ENCODE measurements at places on chromosomes 12 and 14. TPM values are rescaled to one million over a fixed set of nuclear protein-coding genes. Genes with fewer than 3 reads are reported as not detected.
A peak's percentile ranks its signal among the peaks of the same experiment; 100 is the strongest.

PLCZ1 gene
- not detected for total RNA-seq

NCOR2 gene
- total RNA-seq: 107 TPM

TSPAN19 gene
- total RNA-seq: not detected

IL23A gene
- total RNA-seq: 10.2 TPM

NID2 gene
- 0.20 TPM for total RNA-seq

MDM1 gene
- total RNA-seq: 23.2 TPM

AICDA gene
- not detected for total RNA-seq

DNA sequence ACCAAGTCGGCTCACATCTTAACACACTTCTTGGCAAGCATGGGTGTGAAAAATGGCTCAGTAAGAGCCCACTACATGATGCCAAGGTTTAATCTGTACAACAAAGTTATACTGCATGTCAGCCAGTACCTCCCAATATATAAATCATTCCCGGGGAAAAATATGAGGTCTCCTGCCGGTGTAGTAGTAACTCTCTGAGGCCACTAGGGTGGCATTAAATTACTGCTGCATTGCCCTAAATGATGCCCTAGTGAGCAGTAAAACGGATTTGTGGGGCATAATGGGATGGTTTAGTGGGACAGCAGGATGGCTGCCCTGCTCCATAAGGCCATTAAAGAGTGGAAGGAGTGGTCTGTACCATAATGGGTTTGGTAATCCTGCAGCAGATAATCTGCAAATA lies 267.7 kb downstream of the MED13L start:
- DNase-seq: no peak

- DNase-seq: no peak
Observed at GRCh38 chr12:87150969-87151662, 878.1 kb downstream of the C12orf50 start.

DNA sequence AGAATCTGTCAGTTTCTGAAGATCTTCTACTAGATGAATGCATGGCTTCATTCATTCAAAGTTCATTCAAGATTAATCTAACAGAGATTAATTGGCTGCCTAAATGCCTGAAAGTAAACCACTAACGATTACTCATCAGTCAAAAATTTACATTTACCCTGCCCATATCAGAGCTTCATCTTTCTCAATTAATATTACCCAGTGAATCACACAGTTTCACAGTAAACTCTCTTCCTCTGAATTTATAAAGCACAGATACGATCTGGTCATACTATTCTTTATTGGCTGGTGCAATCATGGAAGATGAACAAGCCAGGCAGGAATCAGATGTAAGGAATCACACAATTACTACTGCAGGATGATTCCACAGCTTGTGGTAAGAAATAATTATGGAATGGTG lies 377.7 kb downstream of the SLC16A7 start:
- no peak for DNase-seq

- DNase-seq: peak; percentile 51
Observed at GRCh38 chr14:106039400-106039799, 513.0 kb downstream of the TMEM121 start.

- peak; percentile 67 for DNase-seq
Observed at GRCh38 chr12:12723681-12724420, 6.7 kb downstream of the CDKN1B start.

GRCh38 chr14:74176400-74176793 lies 62.9 kb upstream of the VSX2 start:
- no peak for DNase-seq

DNA sequence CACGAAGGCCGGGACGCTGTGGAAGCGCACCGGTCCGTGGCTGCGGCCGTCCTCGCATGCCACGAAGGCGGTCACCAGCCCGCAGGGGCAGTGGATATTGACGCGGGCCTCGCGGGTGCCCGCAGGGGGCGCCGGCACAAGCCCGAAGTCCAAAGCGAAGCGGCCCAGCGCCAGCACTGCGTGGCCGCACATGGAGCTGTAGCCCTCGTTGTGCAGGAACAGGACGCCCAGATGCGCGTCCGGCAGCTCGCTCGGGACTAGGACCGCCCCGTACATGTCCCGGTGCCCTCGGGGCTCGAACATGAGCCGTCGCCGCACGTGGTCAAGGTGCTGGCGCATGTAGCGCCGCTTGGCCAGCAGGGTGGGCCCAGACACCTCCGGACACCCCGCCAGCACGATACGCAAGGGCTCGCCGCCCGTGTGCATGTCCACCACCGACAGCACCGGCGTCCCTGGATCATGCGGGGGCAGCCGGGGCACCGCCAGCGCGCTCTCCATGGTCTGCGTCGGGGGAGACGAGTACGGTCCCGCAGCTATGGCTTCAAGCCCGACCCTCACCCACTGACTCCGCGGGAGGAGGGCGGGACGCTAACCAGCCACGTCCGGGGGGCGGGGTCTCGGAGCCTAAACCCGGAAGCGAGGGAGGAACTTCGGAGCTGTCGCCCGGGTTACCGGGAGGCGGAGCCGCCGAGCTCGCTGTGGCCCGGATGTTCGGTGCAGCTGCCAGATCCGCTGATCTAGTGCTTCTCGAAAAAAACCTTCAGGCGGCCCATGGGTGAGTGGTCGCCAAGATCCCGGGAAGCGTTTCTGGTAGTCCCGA lies at the start of the genes JKAMP and L3HYPDH:
Gene JKAMP, plus strand, starts transcription at position 699 of the 820 bp plus-strand sequence. Its CDS starts 73 bp downstream, at position 772.
Gene L3HYPDH, minus strand, starts transcription at position 590 of the 820 bp plus-strand sequence. Its CDS starts 92 bp downstream, at position 498.
- peak; percentile 98 for DNase-seq

GRCh38 chr12:124543052-124543589 lies 24.3 kb downstream of the NCOR2 start:
- DNase-seq: no peak

DNA sequence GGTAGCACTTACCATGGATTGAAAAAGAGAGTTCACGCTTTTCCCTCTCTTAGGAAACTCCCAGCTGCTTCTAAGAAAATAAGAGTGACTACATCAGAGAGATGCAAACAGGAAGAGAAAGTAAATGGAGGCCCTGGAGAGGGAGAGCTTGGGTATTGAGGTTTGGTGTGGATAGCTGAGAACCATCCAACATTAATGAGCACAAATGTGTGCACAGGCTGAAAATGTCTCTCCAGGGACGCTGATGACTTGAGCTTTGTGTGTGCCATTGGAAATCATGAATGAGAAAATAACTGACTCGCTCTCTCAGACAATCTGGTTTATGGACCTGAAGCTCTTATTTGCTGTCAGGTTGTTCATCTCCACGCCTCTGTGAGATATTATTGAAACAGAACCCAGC lies 318.8 kb downstream of the NRXN3 start:
- no peak for DNase-seq

DNA sequence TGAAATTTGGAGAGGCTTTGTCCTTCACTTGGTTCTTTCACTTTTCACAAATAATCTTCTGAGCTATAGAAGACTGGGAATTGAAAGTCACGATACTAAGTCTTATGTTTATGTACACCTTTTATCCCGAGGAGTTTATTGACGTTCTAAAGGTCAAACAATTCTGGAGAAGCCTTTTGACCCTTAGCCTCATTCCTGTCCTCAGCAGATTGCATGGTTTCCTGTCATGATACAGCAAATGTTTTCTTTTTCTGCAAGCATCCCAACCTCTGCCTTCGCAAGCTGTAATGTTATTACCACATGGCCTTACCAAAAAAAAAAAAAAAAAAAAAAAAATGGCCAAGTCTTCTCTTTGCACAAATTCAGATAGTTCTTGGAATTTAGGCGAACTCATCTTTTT lies 411.7 kb upstream of the FLRT2 start:
- DNase-seq: no peak

GRCh38 chr14:34055157-34055950 lies 104.5 kb upstream of the EGLN3 start:
- no peak for DNase-seq

DNA sequence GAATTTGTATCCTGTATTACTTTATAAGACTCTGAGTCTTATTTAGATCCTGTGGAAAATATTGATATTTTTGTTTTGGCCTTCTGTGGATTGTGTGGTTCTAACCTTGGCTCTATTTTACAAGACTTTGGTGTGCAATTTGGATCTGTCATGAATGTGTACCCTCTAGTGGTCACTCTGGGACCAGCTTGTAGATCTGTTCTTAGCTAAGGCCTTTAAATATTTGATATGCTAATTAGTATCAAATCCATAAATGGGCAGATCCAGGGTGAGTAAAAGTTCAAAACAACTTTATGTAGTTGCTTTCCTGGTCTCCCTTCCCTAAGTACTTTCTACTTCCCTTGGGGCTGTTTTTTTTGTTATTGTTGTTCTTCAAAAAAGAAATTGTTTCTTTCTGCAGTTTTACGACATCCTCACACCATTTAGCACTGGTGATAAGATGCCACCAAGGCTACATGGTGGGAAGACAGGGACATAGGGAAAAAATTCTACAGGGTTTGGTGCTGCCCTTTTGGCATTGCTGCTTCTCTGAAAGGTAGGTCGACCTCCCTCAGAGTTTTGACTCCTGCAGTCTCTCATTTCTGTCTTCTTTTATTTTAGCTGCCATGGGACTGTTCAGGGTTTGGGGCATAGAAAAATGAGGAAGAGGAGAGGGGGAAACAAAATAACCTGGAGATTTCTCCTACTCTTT lies 238.5 kb downstream of the GPHN start:
- no peak for DNase-seq

DNA sequence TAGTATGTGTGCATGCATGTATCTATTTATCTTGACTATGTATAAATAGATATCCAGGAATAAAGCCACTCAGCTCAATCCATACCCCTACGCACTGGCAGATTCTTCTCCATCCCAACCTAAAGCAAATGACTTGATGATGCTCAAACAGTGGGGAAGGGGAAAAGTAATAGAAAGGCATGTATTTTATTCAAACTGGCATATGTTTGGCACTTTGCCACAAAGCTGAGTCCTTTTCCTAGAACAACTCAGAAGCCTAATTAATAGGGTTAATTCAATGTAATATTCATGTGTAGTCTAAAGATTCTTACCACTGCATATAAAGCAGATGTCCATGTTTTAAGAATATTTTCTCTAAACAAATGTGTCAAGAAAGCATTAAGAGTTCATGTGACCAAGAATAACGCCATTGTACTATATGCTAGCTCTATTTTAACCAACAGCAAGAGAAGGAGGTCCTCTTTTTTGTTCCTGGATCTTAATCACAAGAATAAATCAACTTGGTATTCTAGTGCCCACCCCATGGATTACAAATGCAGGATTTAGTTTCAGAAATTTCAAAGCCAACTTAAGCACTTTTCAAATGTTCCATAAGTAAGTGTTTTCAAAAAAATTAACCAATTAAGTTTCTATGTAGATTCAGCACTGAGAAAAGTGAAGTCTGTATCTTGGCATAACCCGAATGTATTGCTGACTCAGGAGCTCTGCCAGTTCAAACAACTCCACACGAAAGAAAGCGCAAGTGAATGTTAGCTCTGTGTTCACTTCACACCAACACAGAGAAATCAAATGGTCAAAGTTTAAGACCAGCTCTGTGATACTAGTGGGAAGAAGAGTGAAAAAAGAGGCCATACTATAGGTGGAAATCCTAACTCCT lies 233.6 kb downstream of the MED13L start:
- DNase-seq: no peak

GRCh38 chr12:105400227-105400626 lies 69.7 kb downstream of the C12orf75 start:
- no peak for DNase-seq

DNA sequence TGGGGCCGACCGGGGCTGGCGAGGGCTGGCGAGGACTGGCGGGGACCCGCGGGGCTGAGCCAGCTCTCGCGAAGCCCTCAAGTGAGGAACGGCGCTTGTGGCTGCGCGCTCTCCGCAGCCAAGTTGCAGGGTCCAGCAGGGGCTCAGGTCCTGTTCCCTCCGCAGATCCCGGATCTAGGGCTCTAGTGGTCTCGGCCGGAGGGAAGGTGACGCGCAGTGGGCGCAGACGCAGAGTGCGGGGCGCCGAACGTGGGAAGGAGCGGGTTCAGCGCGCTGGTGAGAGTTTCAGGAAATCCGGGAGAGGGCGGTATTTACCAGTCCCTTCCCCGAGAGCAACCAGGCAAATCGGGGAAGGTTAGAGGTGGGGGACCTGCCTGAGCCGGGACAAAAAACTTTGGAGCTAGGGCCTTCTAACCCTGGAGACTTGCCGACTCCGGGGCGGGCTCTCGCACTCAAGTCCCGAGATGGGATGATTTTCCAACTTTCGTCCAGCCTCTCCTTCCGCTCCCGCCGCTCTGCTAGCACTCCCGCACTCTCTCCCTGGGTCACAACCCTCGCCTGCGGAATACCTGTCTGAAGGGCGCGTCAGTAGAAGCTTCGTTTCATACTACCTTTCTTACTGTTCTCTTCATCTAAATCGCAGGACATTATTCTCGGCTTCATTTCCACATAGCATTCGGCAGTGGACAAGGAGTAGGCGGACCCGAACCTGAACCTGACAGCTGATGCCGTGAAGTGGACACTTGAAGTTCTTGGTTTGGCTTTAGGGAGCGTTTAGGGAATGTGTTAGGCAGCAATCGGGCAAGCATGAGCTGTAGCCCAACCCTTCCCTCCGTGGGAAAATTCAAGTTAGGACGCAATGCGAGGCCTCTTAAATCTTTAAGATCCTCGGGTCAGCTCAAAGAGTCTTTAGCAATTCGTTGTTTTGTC lies 13.6 kb upstream of the PAX9 start:
- no peak for DNase-seq

DNA sequence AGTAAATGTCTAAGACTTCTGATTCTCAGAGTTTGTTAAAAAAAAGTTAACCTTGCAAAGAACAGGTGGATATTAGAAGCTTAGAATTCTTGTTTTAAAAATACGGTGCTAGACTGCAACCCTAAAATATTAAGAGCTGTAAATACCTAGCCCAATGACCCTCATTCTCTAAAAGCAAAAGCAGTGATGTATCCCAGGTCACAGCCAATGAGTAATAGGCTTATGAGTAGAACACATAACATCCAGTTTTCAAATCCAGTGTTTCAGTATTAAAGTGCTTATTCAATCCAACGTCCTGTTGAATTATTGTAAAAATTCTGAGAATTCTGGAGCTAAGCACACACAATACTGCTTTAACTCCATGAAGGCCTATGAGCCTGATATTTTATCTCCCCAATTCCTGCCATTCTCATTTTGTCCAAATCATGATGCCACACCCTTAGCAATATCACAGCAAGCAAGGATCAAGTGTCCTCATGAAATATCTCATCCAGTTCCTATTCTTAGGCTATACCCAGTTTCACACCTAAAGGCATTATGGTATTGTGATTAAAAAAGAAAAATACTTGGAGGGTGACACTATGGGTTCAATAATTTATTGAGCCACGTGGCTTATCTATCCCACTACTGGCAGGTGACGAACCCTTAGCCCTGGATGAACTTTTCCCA lies 15.3 kb upstream of the ARID4A start:
- DNase-seq: no peak

DNA sequence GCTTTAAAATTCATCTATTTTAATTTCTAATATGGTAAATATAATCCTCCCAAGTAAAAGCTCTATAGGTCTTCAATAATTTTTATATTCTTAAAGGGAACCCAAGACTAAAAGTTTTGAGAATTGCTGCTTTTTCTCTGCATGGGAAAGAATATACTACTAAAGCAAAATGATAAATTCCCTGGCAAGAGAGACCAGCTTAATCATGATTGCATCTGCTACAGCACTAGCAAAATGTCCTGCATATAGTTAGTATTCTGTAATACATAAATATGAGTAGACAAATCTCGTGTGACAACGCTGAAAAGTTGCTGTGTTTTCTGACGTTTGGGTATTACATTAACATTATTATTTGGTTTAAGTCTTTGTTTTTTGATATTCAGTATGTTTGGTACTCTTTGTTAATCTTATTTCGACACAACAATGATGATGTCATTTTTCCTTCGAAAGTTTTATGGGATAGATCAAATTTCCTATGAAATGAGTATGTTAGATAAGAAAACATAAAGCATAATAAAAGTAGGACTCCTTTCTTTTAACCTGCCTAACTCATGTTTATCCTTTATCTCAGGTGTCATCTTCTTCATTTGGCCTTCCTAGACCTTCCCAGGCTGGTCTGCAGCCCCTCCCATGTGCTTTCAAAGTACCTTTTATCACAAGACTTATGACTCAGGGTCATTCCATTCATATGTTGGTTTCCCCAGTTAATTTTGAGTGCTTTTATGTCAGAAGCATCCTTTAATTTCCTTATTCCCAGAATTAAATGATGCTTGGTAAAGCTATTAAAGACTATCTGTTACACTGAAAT lies 321.9 kb downstream of the RAD51B start:
- DNase-seq: no peak

Measured in activated naive CD8-positive, alpha-beta T cell treated with anti-CD3 and anti-CD28 coated beads, Interleukin-2, amount 10 ng/mL, durations not matched to agents 7 days and 5 days (primary cell).